ENCODE measurements at places on chromosomes 2 and 18.

GRCh38 chr2:213147538-213147937 lies 3.9 kb downstream of the IKZF2 start:
- DNase-seq, result no peak

GRCh38 chr18:62716619-62717168 lies 1.4 kb downstream of the PHLPP1 start:
- no peak for DNase-seq

GRCh38 chr2:67015681-67016080 lies 381.5 kb upstream of the ETAA1 start:
- DNase-seq, result no peak

DNA sequence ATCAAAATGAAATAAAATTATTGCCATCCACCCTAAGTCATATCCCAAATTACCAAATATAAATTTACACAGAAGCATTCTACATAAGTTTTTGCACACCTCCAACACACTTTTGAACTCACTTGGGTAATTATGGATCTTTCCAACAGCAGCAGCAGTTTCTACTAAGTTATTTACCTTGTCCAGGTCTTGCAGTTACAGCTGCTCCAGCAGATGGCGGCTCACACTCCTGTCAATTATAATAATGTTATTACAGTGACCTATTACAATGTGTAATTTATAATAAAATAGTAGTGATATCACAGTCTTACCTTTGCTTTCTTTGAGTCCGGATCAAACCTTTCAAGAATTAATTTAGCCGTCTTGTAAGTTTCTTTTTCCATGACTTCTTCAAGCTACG lies 37.9 kb downstream of the LNPK start:
- no peak for DNase-seq

DNA sequence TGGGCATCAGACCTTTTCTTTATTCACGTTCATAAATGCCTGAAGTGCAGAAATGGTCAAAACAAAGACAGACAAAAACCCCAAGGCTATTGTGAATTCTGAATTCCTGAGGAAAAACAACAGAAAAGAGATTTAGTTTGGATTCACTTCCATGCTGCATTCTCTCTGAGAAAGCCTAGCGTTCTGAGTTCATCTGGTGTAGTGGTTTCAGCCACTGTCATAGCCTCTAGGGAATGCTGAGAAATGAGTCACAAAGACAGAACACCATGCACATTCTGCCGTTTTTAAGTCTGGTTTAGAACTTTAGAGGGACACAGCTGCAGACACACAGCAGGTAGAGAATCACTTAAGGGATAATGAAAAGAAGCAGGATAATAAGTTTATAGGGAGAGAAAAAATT lies 93.8 kb downstream of the LRP1B start:
- no peak for DNase-seq

GRCh38 chr18:76499637-76500340 lies 4.7 kb upstream of the ZNF516 start:
- DNase-seq, result no peak

DNA sequence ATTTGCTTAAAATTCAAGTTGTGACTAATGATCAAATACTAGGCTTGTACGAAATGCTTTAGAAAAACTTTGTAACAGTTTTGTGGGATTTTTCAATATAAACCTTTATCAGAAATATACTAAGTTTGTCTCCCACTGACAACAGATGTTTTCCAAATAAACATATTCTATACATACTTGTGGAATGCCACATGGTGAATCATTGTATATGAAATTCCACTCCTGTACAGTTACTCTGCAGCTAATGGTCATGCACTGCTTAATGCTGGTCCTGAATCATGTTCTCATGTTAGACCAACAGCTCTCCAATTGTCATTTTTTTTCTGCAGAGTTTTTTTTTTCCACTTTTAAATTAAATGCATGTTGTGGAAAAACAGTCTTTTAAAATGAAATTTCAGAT lies 90.1 kb downstream of the DPP4 start:
- no peak for DNase-seq

DNA sequence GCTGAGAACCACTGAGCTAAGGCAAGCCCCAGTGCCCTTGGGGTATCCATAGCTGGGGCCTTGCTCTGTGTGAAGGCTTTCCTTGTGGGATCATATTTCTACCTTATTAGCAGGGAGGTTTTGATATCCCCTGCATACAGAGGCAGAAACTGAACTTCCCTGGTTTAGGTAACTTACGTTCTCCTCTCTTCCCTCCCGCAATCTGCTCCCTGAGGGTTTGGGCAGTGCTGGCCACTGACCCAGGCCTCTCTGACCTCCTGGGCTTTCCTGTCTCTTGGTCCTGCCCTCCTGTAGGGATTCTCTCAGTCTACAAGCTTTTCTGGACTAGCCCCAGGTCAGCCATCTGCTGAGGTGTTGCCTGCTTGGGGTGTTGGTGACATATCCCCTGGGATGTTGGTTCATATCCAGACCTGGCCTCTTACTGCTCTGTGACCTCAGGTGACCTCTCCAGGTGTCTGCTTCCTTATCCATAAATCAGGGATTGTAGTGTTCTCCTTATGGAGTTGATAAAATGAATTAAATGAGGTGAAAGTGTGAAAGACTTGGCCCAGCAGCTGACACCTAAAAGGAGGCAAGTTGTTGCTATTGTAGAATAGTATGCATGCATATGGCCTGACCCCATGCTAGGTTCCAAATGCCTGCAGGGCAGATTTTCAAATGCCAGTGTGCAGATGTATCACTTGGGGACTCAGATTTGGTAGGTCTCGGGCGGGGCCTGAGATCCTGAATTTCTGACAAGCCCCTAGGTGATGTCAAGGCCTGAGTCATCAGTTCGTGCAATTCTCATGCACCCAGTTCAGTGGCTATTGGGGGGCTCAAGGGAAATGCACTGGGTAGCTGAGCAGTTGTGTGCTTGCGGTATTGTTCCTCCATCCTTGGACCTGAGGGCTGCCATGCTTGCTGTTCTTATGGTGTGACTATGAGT lies 106.6 kb downstream of the FHOD3 start:
- DNase-seq, result no peak

- no peak for DNase-seq
Observed at GRCh38 chr2:75936311-75936710, 225.6 kb upstream of the GCFC2 start.

DNA sequence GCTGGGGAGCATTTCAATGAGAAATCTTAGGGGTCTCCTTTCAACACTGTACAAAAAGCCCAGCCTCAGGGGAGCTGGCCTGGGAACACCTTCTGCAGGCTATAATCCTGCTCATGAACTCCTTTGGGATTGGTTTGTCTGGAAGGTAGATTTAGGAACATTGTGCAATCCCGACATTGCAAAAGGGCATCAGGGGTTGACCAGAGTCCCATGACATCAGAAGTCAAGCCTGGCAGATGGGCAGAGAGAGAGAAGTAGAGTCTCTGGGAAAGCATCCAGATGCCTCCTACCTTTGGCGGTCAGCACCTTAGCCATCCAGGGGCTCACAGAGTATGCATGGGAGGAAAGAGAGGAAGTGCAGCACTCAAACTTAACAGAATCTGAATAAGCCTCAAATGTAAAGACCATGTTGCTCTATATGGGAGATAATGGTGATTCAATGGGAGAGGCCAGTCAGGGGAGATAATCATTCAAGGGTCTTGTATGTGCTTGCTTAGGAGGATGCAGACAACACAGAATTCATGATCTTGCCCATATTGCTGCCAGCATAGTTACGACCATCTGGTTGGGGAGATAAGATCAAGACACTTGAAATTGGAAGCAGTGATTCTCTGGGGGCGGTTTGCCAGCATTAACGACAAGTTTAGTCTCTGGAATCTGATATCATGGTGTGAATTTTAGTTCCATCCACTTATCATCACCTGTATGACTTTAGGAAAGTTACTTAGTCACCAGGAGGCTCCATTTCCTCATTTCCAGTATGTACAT lies 58.3 kb upstream of the UPP2 start:
- DNase-seq, result no peak

DNA sequence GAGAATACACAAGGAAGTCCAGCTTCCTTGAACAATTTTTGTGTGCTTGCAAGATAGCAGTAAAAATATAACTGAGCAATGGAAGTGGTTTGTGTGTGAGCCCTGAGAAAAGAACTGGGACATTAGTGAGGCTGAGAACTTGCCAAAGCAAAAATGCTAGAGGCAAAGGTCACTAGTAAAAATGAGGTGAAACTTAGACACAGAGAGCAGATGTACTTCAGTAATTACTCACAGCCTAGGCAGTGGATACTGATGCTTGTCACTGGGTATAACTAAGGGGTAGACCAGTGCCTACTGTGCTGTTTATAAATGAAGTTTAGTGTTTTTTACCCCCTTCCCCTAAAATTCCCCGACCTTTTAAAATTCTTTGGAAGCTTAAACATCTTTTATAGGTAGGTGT lies 450.1 kb downstream of the LPIN1 start:
- DNase-seq, result no peak

DNA sequence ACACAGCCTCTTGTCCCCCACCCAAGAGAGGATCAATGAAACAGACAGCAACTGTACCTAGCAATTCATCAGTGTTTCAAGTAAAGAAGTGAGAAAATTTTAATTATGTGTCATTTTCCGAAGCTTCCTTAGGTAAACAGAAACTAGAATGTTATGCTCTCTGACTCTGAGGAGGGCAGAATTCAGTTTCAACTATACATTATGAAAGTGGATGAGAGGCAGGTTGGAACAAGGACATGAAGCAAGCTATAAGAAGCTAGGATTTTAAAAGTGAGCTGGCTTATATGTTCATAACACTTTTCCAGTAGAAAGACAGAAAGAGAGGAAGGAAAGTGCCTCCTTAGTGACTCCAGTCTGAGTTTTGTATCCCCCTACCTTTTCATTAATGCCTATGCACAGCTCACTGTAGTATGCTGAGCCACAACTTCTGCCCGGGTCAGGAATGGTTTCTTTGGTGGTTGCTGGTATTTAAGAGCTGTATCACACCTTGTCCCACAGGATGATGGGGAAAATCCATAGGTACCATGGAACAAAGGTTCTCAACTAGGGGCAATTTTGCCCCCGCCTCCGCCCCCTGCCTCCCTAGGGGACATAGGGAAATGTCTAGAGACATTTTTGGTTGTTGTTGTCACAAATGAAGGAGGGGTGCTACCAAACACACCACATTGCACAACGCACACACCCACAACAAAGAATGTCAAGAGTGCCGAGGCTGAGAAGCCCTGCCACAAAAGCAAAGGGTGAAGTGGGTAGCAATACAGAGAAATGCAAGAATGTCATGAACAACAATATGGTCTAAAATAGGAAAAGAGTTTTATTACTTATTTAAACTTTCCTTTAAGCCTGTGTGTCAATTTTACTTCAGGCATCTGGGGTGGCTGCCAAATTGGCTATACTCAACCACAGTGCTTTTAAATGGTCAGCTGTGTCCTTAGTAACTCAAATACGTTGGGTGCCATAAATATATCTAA lies 161.0 kb upstream of the ZFP36L2 start:
- no peak for DNase-seq

- DNase-seq, result no peak
Observed at GRCh38 chr2:98086491-98087446, at the start of gene VWA3B. TSS of gene VWA3B (plus strand) at chr2:98087167. CDS start at chr2:98093093, 5,926 bp downstream.

- DNase-seq, result no peak
Observed at GRCh38 chr18:36130039-36130831, 536 bp downstream of the ELP2 start.

DNA sequence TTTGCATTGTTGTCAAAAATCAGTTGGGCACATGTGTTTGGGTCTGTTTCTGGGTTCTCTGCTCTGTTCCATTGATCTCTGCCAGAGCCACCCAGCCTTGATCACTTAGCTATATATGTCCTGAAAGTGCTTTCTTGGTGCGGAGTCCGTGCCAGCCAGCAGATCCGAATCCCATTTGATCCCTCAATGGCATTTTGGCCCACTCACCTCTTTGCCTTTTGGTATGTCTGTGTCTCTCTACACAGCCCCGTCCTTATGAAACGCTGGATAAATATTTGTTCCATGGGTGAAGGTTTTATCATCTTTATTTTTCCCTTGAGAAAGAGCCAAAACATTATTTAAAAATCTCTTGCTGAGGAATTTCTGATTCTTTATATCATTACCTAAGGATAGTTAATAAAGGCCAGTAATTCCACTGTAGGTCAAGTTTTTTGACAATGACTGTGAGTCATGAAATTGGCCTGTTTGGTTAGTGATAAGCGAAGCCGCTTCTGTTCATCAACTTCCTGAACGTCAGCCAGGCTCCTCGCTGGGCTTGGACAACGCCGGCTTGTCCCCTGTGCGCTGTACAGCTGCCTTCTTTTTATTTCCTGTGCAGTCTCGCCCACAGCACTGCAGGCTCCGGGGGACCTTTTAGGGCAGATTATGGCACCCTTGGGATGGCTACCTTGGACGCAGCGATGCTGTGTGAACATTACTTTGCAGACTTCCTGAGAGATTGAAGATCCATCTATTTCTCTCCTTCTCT lies 24.9 kb downstream of the MTCL1 start:
- no peak for DNase-seq

GRCh38 chr2:122100346-122100745 lies 344.9 kb downstream of the TSN start:
- no peak for DNase-seq

DNA sequence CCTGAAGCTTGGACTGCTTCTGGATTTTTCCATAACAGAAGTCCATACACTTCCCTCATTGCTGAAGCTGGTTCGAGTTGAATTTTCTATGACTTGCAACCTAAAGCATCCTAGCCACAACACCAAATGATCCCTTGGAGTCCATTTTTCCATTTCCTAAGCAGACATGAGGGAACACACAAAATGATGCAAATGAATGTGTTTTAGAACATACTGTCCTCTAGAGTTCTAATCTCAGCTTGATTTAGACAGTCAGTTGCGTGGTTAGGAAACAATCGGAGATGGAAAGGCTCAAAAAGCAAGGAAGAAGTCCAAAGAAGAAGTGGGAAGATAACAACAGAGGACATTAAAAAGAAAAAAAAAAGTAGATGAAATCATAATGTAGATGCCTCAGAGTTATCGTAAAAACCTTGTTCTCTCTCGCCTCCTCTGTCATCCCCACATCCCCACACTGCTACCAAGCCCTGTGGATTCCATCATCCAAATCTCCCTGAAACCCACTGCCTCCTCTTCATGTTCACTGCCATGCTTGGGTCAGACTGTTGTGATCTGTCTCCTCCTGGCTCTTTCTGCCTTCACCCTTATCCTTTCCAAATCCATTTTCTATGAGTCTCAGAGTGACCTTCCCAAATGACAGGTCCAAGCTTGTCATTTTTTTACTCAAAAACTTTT lies 58.4 kb downstream of the TMEM247 start:
- DNase-seq, result no peak
